ENCODE measurements at places on chromosomes 3 and 15.

DNA sequence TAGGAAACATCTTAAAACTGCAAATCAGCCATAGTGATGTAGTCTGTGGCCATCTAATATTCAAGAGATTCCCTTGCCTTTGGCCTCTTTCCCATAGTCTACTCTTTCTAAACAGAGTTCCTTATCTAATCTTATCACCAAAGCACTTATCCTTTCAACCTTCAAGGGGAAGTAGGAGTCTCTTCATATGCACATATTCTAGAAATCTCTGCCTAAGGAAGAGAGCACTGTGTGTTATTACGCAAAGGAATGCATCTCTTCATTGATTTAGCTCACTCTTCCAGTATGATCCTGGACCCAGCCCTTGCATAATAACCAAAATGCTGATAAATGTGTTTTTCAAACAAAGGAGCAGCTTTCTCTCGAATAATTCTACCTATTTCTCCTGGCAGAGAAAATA is 253.7 kb upstream of the TPRG1 start:
- DNase-seq = no peak

DNA sequence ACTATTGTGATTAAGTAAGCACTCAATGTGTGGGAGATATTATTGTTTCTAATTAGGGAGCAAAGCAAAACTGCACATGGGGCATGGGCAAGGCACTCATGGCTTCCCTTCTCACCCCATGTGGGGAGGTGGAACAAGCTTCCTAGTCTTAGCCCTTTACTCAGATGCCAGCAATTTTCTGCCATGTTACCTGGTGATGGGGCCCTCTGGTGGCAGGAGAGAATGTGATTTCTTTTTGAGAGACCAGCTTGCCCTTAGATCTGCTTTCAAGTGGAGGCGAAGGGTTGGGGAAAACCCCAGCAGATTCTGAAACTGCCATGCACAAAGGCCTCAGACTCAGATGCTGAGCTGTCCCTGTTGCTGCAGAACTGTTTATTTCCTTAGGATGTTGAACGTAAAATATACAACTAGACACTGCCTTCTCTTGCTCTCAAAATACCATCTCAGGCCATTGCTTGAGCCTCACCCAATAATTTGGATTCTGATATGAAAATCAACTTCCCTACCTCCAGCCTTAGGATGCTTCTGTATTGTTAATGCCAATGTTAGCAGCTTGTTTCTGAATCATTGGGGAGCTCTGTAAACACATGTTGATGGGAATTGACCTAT is 130.2 kb upstream of the TPRG1 start:
- DNase-seq = no peak

- DNase-seq = no peak
Observed at GRCh38 chr15:57534281-57534680, 57.4 kb upstream of the MYZAP start.

DNA sequence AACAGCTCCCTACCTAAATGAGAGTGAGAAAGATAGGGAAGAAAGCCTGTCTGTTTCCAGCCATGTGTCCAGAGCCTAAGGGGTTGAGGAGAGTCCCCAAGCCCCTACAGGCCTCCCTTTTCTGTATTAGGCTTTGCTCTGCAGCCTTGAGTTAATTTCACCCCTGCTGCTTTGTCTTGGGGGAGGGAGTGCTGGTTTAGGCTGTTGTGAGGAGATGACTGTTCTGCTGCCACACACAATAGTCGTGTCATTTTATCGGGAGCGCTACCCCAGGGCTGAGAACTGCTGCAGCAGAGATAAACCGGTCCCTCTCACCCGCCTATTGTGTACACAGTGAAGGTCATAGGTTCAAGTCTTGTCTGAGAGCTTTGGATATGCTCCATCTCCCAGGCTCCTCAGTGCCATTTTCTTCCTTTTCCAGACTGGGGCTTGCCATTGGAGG is 1.4 kb downstream of the ZNF609 start:
- no peak for DNase-seq

DNA sequence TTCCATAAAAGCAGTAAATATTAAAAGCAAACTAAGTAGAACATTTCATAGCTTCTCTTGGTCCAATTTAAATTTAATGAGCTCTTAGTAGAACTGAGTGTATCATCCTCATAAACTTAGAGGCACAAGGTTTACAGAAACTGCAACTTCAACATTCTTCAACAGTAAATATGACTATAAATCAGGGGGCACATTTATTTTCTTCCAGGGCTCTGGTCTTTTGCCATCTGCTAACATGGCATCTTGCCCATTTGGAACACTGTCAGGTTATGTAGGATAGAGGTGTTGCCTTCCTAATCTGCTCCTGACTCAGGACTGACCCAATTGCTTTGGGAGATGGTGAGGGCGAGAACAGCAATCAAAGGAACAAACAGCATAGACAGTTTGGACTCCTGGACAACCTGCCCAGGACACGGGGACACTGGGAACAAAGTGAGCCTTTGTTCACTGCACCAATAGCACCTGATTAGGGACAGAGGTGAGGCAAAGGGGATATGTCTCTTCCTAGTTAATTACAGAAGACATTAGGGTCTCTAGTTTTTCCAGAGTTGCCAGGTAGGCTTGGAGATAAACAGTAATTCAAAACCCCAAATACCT is 610.2 kb upstream of the ROBO2 start:
- DNase-seq = no peak

DNA sequence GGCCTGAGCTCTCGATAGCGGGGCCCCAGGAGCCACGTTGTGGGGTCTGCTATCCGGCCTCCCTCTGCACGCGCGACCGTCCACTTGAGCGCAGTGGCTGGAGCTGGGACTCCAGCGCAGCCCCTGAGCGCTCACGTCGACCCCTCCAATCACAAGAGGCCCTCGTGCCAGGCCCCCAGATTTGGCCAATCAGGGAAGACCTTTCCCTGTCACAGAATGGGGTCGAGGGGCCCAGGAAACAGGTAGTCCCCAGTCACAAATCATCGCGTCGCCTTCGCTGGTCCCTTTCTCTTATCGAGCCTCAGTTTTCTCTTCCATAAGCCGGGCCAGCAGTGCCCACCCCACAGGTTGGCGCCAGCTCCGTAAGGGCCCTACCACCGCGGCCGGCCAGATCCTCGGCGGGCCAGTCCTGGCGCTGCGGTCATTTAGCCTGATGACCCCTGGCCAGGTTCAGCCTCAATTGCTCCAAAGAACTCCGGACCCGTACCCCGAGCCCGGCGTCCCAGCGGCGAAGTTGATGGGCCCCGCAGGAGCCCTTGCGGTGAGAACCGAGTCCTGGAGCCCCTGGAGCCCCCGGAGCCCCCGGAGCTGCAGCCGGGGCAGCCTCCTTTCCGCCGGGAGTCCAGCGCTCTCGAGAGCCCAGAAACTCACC is 435 bp downstream of the ALDH1L1 start:
- DNase-seq = no peak

DNA sequence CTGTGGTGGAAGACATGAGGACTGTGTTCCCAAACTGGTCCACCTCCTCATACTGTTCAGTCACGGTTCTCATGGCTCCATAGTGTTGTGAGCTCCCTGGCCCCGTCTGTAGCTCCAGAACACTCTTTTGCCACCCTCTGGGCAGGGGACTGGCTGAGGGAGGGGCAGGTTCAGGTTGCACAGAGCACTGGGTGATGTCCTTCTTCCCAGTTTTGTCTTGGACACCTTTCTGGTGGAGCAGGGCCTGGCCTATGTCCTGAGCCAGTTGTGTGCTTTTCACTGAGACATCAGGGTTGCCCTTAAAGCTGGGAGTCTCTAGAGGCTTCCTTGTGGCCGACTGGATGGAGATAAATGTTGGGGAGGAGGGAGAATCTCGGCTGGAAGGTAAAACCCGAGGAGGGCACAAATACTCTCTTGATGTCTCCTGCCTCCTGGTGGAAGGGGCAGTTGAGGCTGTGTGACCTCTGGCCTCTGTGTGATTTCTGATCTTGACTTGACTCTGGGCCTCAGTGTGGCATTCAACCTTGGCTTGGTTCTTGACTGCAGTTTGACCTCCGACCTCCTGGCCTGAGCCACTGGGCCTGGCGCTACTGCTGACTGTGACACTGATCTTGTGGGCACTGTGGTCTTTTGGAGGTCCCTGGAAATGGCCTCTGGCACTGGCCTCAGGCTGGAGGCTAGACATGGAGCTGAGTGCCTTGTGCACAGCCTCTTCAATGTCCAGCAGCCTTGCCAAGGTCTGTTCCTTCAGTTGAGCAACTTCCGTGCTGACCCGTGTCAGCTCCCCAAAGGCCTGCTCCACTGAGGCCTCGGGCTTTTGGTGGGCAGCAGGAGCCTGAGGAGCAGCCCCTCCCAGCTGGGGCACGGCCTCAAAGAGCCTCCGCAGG is 8.1 kb downstream of the XIRP1 start:
- no peak for DNase-seq

DNA sequence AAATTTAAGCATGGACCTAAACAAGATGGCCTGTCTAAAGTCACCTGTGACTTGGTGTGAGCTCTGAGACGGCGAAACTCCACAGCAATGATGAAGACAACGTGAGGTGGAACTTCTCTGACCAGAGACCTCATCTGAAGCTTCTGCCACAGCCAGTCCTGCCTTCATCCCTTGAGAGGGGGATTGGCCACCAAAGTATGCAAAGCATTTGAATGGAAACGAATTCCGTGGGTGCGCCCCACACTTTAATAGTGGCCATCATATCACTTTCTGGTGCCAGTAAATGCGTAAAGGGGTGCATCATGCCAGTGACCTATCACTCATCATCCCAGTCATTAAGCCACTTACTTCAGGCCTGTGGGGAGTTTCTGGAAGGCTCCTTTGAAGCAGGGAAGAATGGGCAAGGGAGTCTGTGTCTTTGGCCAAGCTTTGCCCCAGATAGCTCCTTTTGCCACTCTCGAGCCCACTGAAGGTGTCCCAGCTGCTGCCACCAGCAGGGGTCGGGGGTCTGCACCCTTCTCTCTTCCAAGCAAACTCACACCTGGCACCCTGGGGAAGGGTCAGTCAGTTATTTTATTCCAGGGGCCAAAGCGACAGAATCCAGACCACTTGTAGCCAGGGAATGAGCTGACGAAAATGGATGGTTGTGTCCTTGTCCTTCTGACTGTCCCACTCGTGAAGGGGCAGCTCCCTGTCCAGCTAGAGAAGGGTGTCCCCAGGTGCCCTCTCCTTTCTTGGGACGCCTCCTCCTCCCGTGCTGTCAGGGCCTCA is 17.7 kb downstream of the MUC20 start:
- DNase-seq = no peak

DNA sequence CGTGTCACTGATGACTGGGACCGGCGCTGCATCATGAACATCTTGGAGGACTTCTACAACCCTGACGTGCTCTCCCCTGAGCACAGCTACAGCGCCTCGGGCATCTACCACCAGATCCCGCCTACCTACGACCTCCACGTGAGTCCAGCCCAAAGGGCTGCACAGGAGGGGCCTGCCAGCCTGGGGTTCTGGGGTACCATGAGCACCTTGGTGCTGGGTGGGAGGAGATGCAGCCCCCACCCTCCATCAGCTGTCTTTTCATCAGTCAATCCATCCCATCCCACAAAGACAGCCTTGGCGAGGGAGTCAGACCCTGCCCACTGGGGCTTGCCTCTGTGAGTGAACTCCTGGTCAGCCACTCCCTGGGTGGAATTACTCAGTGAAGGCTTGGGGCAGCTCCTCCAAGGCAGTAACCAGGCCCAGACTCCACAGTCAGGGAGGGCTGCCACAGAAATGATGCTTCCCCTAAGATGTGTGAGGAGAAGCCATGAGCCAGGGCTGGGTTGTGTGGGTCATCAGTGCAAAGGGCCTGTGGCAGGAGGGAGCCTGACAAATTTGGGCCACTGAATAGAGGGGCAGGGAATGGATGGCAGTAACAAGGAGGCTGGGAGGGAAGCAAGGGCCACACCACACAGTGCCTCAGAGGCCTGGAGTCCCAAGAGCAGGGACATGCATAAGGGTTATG is 47.9 kb downstream of the SEMA3G start:
- peak; percentile 21 for DNase-seq

GRCh38 chr3:44966795-44967278 is 9.1 kb downstream of the ZDHHC3 start:
- DNase-seq = no peak

DNA sequence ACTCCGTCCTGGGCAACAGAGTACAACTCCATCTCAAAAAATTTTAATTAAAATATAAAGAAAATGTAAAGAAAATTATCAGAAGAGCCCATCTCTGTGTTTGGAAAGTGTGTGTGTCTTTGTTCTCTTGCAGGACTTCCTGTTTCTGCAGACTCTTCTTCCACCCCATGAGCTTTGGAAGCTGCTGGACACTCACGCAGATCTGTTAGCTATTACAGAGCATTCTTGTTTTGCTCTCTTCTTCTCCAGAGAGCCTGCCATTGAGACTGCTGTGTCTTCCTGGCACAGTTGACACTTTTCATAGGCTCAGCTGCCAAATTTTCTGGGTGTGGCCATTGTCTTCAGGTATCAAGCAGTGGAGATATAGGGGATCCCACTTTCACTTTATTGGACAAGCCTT is 6.0 kb upstream of the CCR8 start:
- no peak for DNase-seq

GRCh38 chr3:24829629-24830229 is 335.1 kb upstream of the THRB start:
- DNase-seq = peak; percentile 52

GRCh38 chr3:115475178-115476041 is 147.9 kb upstream of the GAP43 start:
- no peak for DNase-seq

- no peak for DNase-seq
Observed at GRCh38 chr3:127365163-127365798, 77.4 kb upstream of the PRR20G start.

DNA sequence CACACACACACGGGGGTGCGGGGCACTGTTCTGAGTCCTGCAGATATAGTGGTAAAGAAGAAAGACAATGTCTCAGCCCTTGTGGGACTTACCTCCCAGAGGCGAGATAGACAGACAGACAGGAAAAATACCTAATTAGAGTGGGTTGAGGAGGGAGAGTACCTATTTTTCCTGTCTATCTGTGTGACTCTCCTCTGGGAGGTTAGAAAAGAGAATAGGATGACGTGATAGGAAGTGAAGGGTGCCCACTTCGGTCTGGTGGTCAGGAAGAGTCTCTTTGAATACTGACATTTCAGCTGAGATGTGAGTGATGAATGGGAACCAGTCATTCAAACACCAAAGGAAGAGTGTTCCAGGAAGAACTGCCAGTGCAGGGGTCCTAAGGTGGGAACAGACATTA is 4.1 kb upstream of the APOD start:
- DNase-seq = no peak
